Left lung (tissue), 14 donors: ENCODE measurements at places on chromosomes 12 and 14. TPM values are rescaled to one million over a fixed set of nuclear protein-coding genes. Genes with fewer than 3 reads are reported as not detected.

The CIROP gene
- not detected for polyA plus RNA-seq

The PCED1B gene
- 0.60 TPM for polyA plus RNA-seq

The PELI2 gene
- 10.7 TPM for polyA plus RNA-seq

The PXN gene
- 64.3 TPM for polyA plus RNA-seq

The MDM2 gene
- 89.3 TPM for polyA plus RNA-seq

The KRT72 gene
- polyA plus RNA-seq = 0.27 TPM

The CLMN gene
- polyA plus RNA-seq = 11.8 TPM

The SIX4 gene
- polyA plus RNA-seq = 5.5 TPM

The BCL11B gene
- polyA plus RNA-seq = 3.2 TPM

The RILPL1 gene
- polyA plus RNA-seq = 24.8 TPM

The CYP27B1 gene
- 2.0 TPM for polyA plus RNA-seq

The HOXC12 gene
- polyA plus RNA-seq = not detected

The TAS2R10 gene
- polyA plus RNA-seq = 1.9 TPM

The AP5M1 gene
- polyA plus RNA-seq = 43.0 TPM

The KRT77 gene
- not detected for polyA plus RNA-seq

The BHLHE41 gene
- 0.91 TPM for polyA plus RNA-seq

The SLC22A17 gene
- polyA plus RNA-seq = 34.8 TPM

The SRRM4 gene
- 0.48 TPM for polyA plus RNA-seq

The HHIPL1 gene
- 2.2 TPM for polyA plus RNA-seq

The GLT8D2 gene
- polyA plus RNA-seq = 23.1 TPM

The SLC4A8 gene
- polyA plus RNA-seq = 1.8 TPM

The SYNE3 gene
- 3.4 TPM for polyA plus RNA-seq

The PTGER2 gene
- 6.4 TPM for polyA plus RNA-seq

The LRRC10 gene
- polyA plus RNA-seq = 0.14 TPM

The GPR65 gene
- polyA plus RNA-seq = 0.70 TPM

The ACVRL1 gene
- polyA plus RNA-seq = 74.2 TPM

The IL31 gene
- polyA plus RNA-seq = not detected

The NID2 gene
- polyA plus RNA-seq = 227 TPM

The PIWIL1 gene
- polyA plus RNA-seq = not detected

The NFATC4 gene
- polyA plus RNA-seq = 98.3 TPM

The AQP6 gene
- polyA plus RNA-seq = 0.31 TPM

The IL22 gene
- not detected for polyA plus RNA-seq

The TAS2R7 gene
- not detected for polyA plus RNA-seq

The GPR68 gene
- 3.5 TPM for polyA plus RNA-seq

The LRRK2 gene
- polyA plus RNA-seq = 9.5 TPM

The FAM186B gene
- 4.5 TPM for polyA plus RNA-seq

The RILPL2 gene
- polyA plus RNA-seq = 4.6 TPM

The CAPRIN2 gene
- 66.3 TPM for polyA plus RNA-seq
